ENCODE measurements at places on chromosomes 5 and 9.
A peak's percentile ranks its signal among the peaks of the same experiment; 100 is the strongest.

- no peak for DNase-seq
Observed at GRCh38 chr5:113846941-113847340, 333.4 kb downstream of the YTHDC2 start.

- no peak for DNase-seq
Observed at GRCh38 chr9:98104445-98104881, 14.6 kb downstream of the TRIM14 start.

GRCh38 chr5:125424402-125425141, 678.1 kb upstream of the ZNF608 start:
- peak; percentile 3 for DNase-seq

GRCh38 chr5:133665571-133665970, 53.2 kb upstream of the FSTL4 start:
- DNase-seq: no peak

Data from iris pigment epithelial cell (primary cell).